KBM-7 (cell line): ENCODE measurements at places on chromosomes 1 and 21.

GRCh38 chr1:91124989-91125417 is 103.2 kb upstream of the ZNF644 start:
- DNase-seq, result no peak

DNA sequence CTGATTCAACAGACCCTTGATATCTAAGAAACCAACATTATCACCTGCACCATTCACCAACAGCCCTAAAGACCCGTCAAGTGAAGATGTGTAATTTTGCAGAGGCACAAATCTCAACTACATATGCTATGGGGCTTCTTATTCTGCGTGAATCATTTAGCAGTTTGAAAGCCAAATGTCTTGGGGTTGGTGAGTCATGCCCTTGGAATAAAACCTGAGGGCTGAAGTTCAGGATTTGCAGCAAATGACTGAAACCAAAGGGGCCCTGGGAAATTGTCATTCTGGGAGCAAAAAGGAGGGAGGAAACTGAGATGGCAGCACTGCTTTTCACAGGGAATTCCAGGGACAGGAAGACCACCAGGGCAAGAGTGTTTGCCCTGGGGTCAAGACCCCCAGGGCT is 79.2 kb upstream of the TNR start:
- no peak for DNase-seq

DNA sequence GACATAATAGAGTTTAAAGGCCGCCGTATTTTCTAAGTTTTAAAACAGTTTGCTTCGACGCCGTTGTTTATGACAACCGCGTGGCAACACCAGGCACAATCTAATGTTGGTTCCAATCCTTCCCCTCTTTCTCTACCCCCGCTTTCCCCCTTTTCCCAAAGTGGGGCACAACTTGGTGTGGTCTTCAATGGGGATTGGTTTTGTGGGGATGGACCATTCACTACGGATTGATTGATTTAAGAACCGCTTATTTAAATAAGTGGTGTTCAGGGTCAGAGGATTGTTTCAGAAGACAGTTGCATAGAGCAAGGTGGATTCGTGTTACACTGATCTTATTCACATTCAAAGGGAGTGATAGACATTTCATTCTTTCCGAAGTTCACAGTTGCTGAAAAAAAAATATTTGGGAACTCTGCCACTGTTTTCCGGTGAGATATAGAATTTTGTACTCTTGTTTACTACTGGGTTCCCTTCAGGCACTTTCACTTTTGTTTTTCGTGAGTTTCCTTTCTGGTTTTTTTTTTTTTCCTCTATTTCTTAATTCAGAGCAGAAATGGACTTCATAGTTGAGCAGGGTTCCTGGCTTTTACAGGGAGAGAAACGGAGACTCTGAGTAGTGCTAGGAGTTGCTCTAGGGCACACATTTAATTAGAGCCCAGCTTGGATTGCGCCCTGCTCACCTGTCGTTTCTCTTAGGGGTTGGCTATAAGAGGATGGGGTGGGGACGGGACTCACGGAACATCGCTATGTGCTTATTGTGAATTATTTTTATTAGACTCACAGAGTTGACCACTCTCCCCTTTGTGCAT is 79.6 kb upstream of the AK4 start:
- DNase-seq, result peak; percentile 56

DNA sequence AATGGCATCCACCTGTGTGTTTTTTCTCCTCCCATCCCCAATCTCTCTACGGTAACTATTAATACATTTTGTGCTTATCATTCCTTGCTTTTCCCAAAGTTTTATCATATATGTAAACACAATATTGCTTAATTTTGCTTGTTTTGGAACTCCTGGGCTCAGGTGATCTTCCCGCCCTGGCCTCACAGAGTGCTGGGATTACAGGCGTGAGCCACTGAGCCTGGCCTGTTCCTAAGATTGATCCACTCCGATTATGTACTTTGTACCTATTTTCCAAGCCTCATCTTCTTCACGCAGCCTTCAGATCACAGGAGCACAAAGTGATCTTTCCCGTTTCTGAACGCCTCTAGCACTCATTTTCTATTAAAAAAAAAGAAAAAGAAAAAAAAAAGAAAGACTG is 45.2 kb downstream of the MEF2D start:
- no peak for DNase-seq

GRCh38 chr1:108897865-108898720 is 21.3 kb downstream of the GPSM2 start:
- DNase-seq, result peak; percentile 61

DNA sequence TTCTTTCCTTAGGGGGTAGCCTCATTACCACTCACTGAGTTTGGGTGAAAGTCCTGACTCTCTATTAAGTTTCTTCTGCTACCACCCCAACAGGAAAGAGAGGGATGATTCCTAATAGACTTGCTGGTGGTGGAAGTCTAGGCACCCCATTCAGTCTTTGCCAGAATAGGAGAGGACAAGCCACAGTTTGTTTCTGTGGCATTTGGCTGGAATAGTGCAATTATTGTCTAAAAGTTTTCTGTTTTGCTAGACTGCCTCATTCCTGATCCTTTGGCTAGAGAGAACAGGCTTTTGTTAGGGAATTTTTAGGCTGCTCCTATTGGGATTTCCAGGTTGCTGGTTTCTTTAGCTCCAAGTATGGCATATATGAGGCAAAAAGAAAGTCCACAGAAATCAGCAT is 9.9 kb upstream of the HJV start:
- no peak for DNase-seq

DNA sequence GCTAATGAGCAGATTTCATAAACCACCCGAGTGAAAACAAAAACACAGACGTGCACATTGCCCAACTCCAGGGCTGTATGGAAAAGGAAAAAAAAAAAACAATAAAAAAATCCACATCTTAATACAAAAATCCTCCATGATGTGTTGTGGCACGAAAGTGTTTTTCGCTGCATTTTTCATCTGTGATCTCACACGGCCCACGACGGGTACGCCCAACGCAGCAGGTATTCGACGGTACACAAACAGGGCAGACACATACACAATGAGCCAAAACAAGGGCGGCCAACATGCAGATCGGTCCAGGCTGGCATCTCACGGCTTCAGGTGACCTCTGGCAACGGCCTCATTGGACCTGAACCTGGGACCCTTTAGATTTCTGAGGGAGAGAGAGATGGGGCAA is 31.1 kb downstream of the CASZ1 start:
- DNase-seq, result no peak

DNA sequence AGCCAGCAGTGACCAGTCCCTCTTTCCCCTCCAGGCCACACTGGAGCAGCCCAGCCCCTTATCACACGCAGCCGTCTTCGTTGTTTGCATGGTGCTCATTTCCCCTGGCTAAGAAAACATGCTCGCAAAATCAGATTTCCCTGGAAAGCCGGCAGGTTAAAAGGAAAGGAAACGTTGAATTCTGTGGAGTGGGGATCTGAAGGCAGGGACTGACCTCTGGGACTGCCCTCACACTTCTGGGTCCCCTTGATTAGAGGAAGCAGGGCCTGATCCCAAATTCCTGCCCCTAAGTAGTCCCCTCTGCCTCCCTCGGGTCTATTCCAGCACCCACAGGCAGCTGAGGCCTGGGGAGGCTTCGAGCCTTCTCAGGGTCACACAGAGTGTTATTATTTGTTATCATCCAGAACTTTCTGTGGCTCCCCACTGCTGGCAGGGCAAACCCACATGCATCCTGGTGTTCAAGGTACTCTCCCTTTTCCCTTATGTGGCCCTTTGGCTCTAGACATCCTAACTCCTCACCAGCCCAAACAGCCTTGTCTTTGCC is 125.2 kb upstream of the ZBTB40 start:
- DNase-seq, result no peak

GRCh38 chr1:2477791-2478499 is 1.9 kb downstream of the PLCH2 start:
- DNase-seq, result no peak

DNA sequence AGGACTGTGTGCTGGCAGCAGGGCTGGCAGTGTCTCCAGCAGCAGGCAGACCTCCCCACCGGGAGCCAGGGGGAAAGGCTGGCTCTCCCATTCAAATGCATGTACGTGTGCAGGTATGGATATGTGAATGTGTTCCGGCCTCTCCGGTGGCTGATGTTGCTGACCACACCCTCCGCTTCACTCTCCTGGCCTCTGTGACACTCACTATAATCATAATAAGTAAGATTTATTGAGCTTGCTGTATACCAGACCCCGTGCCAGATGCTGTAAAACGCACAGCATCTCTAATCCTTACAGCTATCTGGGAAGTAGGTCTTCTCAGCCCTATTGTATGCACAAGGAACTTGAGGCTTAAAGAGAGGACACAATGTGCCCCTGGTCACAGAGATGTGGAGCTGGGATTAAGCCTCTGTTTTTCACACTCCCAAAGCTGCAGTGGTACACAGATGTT is 20.5 kb upstream of the ARTN start:
- no peak for DNase-seq

DNA sequence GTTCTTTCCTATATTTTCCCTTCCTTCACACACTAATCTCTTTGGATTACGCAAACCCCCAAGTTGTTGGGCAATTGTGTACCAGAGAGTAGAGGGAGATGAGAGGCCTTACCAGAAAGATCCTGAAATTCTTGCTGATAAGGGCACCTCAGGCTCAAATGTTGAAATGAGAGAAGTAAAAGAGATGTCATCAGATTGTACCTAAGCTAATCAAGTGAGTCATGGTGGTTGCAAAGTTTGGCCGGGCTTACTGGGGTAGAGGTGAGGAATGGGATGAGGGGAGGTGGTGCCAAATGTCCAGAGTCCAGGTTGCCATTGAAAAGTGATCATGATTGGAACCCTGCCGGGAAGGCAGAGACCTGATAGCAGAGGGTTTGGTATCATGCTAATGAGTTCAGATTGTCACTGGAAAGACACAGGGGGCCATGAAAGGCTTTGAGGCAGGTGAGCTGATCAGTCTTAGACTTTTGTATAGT is 43.1 kb downstream of the OPTC start:
- no peak for DNase-seq

DNA sequence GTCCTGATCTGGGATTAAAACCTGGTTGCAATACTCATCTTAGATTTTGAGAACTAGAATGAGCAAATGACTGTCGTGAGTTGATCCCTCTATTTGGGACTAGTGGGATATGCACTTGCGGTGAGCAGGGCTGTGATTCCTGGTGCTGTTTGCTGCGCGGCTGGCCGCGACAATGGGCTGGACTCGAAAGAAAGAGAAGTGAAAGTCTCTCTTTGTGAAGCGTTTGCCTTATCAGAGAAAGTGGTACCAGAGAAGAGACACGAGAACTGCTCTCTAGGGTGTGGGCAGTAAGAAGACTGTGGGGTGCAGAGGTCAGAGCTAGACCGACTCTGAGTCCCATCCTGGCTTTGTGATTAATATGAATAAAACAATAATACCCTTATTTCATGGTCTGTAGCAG is 8.6 kb downstream of the ST6GALNAC3 start:
- no peak for DNase-seq

- DNase-seq, result no peak
Observed at GRCh38 chr1:182676274-182676673, 8.1 kb downstream of the RGS8 start.

GRCh38 chr21:42969193-42969600 is 5.2 kb upstream of the PKNOX1 start:
- no peak for DNase-seq

DNA sequence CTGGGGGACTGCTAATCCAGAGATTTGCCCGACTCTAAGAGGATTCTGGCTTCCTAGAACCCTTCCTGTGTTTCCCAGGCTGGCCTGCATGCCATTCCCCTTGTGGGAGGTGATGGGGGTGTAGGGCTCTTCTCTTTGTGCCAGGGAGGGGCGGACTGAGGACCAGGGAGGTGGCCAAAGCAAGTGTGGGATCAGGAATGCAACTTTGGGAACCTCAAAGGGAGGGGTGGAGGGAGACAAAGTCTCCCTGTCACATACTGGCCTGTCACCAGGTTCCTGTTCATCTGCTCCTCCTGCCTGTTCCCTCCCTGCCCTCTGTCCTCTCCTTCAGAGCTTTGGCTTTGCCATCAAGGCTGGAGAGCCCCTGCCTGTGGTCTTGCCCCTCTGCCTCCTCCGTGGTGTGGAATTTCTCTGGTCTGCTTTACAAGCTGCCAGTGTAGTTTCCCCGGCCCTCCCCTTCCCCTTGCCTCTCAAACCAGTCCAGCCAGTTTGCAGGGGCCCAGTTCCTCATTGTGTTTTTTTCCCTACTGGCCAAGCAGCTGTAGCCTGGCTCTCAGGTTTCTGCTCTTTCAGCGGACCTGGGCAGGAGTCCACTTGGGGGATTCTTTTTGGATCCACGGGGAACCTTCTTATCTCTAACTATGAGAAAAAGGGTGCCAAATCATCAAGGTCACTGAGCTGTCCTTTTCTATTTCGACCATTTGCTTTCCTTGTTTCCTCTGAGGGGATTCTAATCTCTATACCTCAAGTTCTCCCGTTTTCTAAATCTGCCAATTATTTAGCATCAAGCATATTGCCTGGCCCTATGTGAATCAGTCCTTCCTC is 1.8 kb downstream of the CGN start:
- DNase-seq, result peak; percentile 30

- no peak for DNase-seq
Observed at GRCh38 chr1:41902159-41902577, 16.6 kb downstream of the HIVEP3 start.

DNA sequence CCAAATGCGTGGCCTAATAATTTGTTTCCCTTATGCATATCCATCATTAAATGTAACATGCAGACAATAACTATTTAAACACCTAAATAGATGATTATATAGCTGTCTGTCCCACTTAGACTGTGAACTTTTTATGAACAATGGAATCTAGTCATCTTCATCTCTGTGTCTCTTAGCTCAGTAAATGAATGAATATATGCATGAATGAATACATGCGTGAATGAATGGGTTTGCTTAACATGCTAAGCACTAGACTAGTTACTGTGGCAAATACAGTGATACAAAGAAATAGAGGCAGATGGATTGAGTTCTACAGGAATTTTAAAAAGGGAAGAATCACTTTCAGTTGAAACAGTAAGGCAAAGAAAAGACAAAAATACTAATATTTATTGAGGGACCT is 232.0 kb downstream of the FGGY start:
- no peak for DNase-seq

- no peak for DNase-seq
Observed at GRCh38 chr1:107942814-107943213, 22.2 kb downstream of the VAV3 start.

GRCh38 chr1:12170263-12170671 is 3.5 kb downstream of the TNFRSF1B start:
- no peak for DNase-seq

GRCh38 chr1:25971066-25971810 is 26.6 kb downstream of the PAFAH2 start:
- DNase-seq, result peak; percentile 96

DNA sequence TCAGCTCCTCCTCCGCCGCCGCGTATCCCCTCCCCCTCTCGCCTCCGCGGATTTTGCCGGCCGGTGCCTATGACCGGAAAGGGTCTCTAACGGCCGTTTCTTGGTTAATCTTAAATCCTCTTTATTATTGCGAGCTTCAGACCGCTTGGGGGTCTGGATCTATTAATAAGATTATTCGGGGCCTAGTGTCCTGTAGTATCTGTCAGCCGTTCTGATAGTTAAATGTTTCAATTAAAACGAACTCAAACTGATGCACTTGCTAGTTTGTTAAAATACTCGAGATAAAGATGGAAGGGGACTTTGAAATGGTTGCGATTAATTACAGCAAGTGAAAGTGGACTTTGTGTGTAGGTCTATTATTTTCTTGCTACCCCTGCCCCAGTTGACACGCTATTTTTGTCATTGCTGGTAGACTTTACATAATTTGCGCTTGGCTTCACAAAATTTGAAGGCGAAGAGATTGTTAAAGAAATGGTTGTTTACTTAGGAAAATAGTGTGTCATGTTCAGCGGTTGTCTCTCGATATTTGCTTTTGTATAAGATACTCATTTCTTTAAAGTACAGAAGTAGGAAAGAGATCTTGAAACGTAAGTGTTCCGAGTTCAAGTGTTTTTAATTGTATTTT is 779 bp downstream of the SON start:
- peak; percentile 69 for DNase-seq

GRCh38 chr1:2912424-2913061 is 108.7 kb upstream of the ACTRT2 start:
- DNase-seq, result no peak
